PC-3 (cell line): ENCODE measurements at places on chromosomes 16 and 17. TPM values are rescaled to one million over a fixed set of nuclear protein-coding genes. Genes with fewer than 3 reads are reported as not detected.

The TNFRSF13B gene
- total RNA-seq, result not detected in 2 replicates

The IL21R gene
- total RNA-seq, result 0.55 TPM in 1 of 2 replicates, not detected in the other

GRCh38 chr16:89099905-89100304 is 6.3 kb downstream of the ACSF3 start:
- H3K4me1 ChIP-seq, result peaks cover 2% of the 10 kb centered on the region; the same call in 1 of the 2 replicates
- H3K27me3 ChIP-seq, result no peaks in the 10 kb centered on the region
- no peak overlapping the region for H3K4me3 ChIP-seq
- H3K36me3 ChIP-seq, result no peaks in the 10 kb centered on the region

- H3K36me3 ChIP-seq, result no peaks in the 10 kb centered on the region
- no peak overlapping the region for H3K4me3 ChIP-seq
- no peaks in the 10 kb centered on the region for H3K4me1 ChIP-seq
These were observed 46.3 kb upstream of the ARHGAP44 start for GRCh38 chr17:12743046-12743445.

- no peak overlapping the region for H3K4me3 ChIP-seq
- H3K4me1 ChIP-seq, result peaks cover 20% of the 10 kb centered on the region
- DNase-seq, result no peak
- H3K36me3 ChIP-seq, result no peaks in the 10 kb centered on the region
- no peak overlapping the region for H3K27ac ChIP-seq
These were observed 62.7 kb downstream of the TEX2 start for GRCh38 chr17:64200080-64201032.

The CD300E gene
- total RNA-seq, result not detected in 2 replicates

DNA sequence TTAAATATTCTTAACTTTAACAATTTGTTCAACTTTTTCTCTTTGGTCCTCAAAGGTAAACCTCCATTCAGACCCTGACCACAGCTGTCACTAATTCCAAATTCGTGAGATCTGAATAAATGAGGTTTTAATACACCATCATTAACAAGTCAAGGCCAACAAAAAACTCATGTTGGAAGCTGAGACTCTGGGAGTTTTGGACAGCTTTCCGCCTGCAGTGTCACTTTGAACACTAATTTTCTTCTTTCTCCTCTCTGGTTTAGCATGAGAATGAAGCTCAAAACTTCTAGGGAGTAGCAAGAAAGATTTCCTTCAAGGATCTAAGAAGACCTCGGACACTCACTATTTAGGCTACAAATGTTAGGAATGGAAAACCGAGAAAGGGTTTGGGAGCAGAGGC is 32.7 kb upstream of the DNAH9 start:
- no peak overlapping the region for H3K27ac ChIP-seq
- H3K27me3 ChIP-seq, result no peaks in the 10 kb centered on the region
- H3K36me3 ChIP-seq, result no peaks in the 10 kb centered on the region
- H3K4me1 ChIP-seq, result no peaks in the 10 kb centered on the region
- no peak overlapping the region for H3K4me3 ChIP-seq

DNA sequence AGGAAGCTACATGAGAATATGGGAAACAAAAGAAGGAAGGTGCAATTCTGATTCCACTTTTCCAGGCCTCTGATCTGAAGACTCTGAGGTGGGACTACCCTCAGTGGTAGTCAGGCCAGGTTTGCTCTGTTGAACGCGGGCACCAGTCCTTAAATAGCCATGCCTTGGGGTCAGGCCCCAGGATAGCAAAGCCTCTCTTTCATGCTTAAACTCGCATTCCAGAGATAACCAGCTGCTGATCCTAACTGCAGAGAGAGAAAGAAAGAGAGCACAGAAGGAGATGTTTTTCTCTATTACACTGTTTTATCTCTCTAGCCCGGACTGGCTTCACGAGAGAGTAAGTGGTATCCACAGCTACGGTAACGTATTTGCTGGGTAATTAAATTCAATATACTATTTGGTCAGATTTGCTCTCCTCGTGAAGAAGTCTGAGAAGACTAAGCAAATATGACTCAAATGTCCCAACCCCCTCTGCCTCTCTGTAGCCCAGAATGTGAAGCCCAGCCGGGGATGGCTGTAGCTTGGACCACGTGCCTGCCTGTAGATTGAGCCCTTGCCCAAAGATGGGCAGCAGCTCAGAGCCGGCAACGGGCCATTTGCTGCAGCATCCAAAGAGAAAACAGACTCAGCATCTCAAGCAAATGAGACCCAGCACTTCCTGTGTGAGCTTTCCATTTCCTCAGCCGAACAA is 122.2 kb downstream of the SMG6 start:
- H3K27ac ChIP-seq, result no peak overlapping the region
- no peak for DNase-seq
- H3K4me3 ChIP-seq, result no peak overlapping the region

GRCh38 chr17:42023524-42024349 is 3.8 kb downstream of the NKIRAS2 start:
- H3K27me3 ChIP-seq, result no peaks in the 10 kb centered on the region
- no peak for DNase-seq
- H3K4me1 ChIP-seq, result peaks cover 16% of the 10 kb centered on the region
- H3K4me3 ChIP-seq, result no peak overlapping the region

GRCh38 chr17:65583921-65584603 is 22.6 kb upstream of the AXIN2 start:
- no peak for DNase-seq
- peaks cover 19% of the 10 kb centered on the region for H3K4me1 ChIP-seq
- H3K27me3 ChIP-seq, result no peaks in the 10 kb centered on the region
- no peak overlapping the region for H3K27ac ChIP-seq

The SLC16A11 gene
- 0.75 TPM in 1 of 2 replicates, not detected in the other for total RNA-seq

DNA sequence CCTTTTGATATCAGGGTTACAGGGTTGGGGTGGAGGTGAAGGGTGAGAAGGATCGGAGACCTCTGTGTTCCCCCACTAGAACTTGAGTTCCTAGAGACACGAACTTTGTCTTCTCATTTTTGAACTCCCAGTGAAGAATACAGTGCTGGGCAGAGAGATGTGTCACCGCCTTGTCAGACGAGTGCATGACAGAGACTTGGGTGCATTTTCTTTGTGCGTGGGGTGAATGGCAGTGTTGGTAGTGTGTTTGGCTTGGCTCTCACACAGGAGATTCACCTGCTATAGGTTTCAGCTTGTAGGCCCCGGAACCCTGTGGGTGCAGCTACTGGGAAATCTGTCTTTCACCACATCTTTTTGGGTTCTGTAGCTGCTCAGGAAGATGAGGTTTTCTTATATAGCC is 40.0 kb upstream of the CCR7 start:
- no peaks in the 10 kb centered on the region for H3K27me3 ChIP-seq
- no peaks in the 10 kb centered on the region for H3K36me3 ChIP-seq
- no peak overlapping the region for H3K27ac ChIP-seq
- H3K4me3 ChIP-seq, result no peak overlapping the region

The KCNJ18 gene
- 0.12 and 0.51 TPM in 2 replicates for total RNA-seq

DNA sequence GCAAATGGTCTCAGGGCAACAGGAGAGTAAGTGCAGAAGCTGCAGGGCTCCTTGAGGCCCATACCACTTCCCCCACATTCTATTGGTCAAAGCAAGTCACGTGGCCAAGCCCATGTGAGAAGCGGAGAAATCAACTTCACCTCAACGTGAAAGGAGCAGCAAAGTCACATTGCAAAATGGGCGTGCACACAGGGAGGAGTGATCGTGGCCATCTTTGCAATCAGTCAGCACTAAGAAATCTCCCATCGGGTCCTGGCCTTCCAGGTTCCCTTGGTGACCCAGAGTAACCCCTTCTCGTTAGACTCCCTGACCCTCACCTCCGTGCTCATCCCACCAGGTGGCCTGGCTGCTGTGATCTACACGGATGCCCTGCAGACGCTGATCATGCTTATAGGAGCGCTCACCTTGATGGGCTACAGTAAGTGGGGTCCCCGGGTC is 38.0 kb downstream of the SLC5A11 start:
- no peak overlapping the region for H3K27ac ChIP-seq
- DNase-seq, result no peak
- no peak overlapping the region for H3K4me3 ChIP-seq
- H3K36me3 ChIP-seq, result no peaks in the 10 kb centered on the region
- no peaks in the 10 kb centered on the region for H3K27me3 ChIP-seq
- H3K4me1 ChIP-seq, result no peaks in the 10 kb centered on the region

DNA sequence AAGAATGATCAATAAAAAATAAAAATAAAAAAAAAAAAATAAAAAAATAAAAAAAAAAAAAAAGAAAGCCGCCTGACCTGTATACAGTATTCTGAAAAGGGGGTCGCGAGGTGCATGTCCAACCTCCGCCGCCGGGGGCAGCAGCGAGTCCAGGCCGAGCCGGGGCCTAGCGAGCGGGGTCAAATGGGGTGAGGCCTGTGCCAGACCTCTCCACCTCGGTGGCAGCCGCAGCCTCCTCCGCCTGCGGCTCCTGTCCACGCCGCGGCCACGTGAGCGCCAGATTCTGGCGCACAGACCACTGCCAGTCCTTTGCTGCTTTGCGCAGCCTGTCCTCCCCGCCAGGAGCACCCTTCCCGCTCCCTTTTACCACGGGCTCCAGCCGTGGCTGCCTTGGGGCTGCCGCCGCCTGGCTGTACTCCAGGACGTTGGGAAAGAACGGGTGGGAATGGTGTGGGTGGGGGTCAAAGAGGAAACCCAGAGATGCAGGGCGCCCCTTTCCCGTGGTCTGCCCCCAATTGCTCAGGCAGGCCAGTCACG is 2.4 kb upstream of the BCKDK start:
- no peak overlapping the region for H3K27ac ChIP-seq
- H3K27me3 ChIP-seq, result no peaks in the 10 kb centered on the region
- H3K36me3 ChIP-seq, result 0 out of 2 replicates have a peak, but pooled peaks cover 2% of the 10 kb centered on the region
- H3K4me1 ChIP-seq, result peaks cover 17% of the 10 kb centered on the region
- no peak overlapping the region for H3K4me3 ChIP-seq
- DNase-seq, result peak; percentile 42

DNA sequence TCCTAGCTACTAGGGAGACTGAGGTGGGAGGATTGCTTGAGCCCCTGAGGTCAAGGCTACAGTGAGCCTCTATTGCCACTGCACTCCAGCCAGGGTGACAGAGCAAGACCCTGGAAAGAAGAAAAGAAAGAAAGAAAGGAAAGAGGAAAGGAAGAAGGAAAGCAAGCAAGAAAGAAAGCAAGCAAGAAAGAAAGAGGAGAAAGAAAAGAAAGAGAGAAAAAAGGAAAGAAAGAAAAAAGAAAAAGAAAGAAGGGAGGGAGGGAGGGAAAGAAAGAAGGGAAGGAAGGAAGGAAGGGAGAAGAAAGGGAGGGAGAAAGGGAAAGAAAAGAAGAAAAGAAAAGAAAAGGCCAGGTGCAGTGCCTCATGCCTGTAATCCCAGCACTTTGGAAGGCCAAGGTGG is 9.0 kb downstream of the ACTG1 start:
- no peak overlapping the region for H3K27ac ChIP-seq
- no peaks in the 10 kb centered on the region for H3K27me3 ChIP-seq
- no peak overlapping the region for H3K4me3 ChIP-seq
- H3K36me3 ChIP-seq, result no peaks in the 10 kb centered on the region
- no peak for DNase-seq
- H3K4me1 ChIP-seq, result no peaks in the 10 kb centered on the region

- H3K4me3 ChIP-seq, result no peak overlapping the region
- H3K36me3 ChIP-seq, result no peaks in the 10 kb centered on the region
- no peaks in the 10 kb centered on the region; the same call in 1 of the 2 replicates for H3K27me3 ChIP-seq
These were observed 3.2 kb downstream of the GAS7 start for GRCh38 chr17:10195090-10195805.
